Hepatocyte (in vitro differentiated cells): ENCODE measurements at places on chromosomes 16 and 17.

- peak; percentile 49 for DNase-seq
Measured at GRCh38 chr17:82603981-82604448, 44.2 kb downstream of the WDR45B start.

DNA sequence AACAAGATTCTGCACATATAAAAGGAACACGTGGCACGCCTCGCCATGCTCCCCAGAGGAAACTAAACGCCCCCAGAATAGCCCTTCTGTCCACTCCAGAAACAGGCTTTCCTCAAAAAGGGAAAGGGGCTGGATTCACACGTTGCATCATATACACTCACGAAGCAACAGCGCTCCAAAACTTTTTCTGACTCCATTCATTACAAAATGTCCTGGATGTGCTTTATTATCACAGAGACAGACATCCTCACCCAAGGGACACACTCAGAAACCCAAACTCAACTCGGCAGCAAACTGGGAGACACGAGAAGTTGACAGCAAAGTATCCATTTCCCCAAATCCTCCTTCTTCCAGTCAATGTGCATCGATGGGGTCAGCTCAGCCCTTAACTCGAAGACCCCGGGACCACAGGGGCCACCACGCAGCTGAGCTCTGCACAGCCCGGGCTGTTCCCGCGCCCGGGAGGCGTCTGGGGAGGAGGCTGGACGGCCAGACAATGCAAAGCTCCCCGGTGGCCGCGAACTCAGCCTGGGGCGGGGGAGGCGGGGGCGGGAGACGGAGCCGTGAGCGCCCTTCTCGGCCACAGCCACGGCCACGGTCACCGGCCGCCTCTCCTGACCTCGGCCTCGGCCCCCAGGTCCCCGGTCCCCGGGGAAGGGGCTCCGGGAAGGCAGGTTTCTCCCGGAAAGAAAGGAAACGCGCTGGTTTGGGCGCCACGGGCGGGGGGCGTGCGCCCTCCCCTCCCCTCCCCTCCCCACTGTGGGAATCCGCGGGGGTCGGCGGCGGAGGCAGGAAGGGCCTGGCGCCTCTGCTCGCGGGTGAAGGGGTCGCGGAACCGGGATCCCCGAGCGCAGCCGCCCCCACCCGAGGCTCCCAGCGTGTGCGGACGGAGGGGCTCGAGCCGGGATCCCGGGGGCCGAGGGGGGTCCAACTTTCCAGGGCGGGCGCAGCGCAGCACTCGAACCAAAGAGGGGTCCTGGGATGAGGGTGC lies 1.2 kb downstream of the NXN start:
- DNase-seq, result no peak

- no peak for DNase-seq
Measured at GRCh38 chr17:48718761-48719641, 3.3 kb downstream of the PRAC1 start.

GRCh38 chr17:9238340-9239245 lies 217.3 kb downstream of the NTN1 start:
- no peak for DNase-seq

DNA sequence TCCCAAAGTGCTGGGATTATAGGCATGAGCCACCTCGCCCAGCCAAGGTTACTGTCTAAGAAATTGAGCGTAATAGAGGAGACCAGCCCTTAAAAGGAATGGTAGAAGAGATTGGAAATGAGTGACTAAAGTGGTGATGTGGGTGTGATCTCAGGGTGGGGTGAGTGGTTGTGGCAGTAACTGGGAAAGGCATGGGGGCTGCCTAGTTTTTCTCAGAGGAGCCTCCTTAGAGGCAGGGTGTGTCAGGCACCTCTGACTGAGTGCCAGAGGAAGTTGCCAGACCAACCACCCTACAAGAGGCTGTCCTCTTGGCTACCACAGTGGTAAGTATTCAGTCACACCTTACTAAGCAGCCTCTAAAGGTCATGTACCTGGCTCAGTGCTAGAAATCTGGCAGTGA lies 8.9 kb downstream of the DUS2 start:
- DNase-seq, result no peak

GRCh38 chr16:81401035-81401950 lies 43.3 kb upstream of the CMIP start:
- DNase-seq, result no peak

DNA sequence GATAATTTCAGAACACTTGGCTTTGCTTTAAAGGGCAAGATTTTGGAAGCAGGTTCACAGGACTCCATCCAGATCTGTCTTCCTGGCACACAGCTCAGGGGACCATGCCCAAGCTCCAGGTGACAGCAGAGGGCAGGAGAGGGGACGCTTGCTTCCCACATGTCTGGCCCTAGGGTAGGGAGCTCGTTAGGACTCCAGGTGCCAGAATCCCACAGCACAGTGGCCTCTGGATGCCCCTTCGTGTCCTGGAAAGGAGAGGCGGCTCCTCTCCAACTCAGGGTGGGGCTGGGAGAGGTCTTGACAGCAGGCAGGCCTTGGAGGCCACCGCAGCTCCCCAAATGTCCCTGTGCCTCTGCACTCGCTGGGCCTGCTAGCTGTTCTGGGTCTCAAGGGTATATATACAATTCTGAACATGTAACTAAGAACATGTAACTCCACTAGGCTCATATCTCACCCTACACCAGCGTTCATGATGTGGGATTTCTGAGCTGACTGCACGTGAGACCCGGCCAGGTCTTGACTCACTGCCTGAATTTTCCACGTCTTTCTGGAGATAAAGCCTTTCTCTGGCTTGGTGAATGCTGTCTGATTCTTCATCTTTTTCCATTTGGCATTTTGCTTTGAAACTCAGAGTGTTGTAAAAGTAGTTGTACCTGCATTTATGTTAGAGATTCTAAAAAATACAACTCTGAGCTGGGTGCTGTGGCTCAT lies 52.8 kb downstream of the MARCHF10 start:
- DNase-seq, result peak; percentile 22

- no peak for DNase-seq
Measured at GRCh38 chr17:63635787-63636186, 13.6 kb downstream of the MAP3K3 start.

GRCh38 chr17:64783031-64783461 lies 120.9 kb upstream of the SMURF2 start:
- no peak for DNase-seq

GRCh38 chr16:13779676-13780075 lies 140.3 kb upstream of the ERCC4 start:
- DNase-seq, result no peak

GRCh38 chr16:10895053-10895946 lies 18.3 kb downstream of the CIITA start:
- peak; percentile 79 for DNase-seq

DNA sequence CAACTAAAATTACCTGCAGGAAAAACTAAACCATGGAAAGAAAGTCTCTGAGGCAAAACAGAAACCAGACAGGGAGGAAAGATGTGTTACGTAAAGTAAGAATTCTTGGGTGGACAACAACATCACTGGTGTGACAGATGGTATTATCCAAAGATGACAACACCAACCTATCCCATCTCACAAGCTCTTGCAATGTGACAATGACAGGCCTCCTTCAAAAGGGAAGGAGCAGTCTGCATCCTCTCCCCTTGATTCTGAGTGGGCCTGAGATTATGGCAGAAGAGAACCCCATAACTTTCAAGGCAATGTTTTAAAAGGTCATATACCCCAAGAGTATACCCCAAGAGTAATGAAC lies 17.6 kb upstream of the KDM8 start:
- no peak for DNase-seq

DNA sequence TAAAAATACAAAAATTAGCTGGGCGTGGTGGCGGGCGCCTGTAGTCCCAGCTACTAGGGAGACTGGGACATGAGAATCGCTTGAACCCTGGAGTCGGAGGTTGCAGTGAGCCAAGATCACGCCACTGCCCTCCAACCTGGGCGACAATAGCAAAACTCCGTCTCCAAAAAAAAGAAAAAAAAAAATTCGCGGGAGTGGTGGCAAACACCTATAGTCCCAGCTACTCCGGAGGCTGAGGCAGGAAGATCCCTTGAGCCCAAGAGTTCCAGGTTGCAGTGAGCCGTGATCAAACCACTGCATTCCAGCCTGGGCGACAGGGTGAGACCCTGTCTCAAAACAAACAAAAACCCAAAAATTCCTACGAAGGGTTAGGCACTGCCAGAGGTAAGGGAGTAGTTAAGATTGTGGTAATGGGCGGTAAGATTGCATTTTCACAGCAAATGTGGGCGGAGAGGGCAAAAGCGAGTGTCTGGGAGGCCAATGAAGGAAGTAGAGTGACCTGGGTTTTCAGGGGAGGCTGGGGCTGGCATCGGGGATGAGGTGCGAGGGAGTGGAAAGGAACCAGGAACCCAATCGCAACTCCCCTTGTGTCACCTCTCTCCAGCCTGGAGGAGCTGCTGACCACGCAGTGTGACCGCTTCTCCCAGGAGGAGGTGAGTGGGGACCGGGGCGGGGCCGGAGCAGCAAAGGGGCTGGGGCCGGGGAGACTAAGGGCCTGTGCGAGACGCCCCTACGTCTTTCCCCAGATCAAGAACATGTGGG lies 2.6 kb downstream of the MYL11 start:
- no peak for DNase-seq

DNA sequence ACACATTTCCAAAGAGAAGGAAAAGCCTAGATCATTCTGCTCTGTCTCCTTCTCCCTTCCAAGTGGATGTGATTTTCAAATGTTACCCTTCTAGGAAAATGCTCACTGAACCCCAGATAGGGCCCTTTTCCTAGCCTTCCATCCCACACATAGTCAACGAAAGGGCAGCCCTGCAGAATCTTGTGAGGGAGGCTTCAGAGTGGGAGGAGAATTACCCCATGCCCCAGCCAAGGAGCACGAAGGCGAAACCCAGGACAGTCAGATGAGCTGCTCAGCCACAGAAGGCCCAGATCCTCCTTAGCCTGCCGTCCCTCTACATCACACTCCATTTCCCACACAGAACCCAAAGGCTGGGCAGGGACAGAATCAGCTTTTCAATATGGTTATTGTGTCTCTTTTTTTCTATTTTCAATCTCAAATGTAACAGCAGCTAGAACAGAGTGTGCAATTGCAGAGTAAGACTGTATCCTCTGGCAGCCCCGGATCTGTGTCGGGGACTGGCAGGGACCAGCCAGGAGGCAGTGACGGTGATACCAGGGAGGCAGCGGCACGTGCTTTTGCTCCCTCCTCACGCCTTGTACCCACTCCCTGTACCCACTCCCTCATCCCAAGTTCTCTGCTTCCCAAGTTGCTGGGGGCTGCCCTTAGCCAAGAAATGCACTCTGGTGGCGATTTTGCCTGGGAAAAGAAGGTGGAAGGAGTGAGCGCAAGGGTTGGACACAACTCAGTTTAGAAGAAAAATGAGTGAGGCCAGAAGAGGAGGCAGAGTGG lies 3.7 kb upstream of the SDK2 start:
- DNase-seq, result no peak

DNA sequence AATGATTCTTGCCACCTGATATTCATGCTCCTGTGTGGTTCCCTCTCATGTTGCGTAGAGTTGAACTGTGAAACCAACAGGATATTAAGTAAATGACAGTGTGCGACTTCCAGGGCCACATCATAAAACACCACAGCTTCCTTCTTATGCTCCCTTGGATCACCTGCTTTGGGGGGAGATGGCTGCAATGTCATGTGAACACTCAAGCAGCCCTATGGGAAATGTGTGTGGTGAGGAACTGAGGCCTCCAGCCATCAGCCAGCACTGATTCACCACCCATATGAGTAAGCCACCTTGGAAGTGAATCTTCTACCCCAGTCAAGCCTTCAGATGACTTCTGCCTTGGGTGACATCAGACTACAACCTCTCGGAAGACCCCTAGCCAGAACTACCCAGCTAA lies 427.5 kb downstream of the UTP18 start:
- no peak for DNase-seq

DNA sequence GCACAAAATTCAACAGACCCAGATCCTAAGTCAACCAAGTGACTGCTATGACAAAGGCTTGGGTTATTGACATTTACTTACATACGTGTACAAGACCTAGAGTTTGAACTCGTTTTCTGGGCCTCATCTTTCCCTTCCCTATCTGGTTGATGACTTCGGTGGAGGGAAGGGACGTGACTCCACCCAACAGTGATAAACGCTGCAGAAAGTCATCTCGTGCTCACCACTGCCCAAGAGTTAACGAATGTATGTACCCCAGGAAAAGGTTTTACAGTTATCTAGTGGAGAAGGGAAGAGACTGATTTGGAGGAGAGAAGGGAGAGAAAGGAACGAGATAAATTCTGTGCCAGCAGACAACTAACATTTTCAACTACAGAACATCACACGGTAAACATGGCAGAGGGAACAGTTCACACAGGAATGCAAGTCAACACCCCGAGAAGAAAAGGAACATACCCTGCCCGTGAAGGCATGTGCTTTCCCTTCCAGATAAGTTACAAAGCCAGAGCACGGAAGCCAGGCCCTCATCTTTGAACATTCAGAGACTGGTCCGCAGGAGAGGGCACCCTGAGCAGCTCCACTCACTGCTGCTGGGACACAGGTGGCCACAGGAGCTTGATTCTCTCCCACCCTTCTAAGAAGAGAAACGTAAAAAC lies 13.9 kb upstream of the CYTH1 start:
- DNase-seq, result no peak

DNA sequence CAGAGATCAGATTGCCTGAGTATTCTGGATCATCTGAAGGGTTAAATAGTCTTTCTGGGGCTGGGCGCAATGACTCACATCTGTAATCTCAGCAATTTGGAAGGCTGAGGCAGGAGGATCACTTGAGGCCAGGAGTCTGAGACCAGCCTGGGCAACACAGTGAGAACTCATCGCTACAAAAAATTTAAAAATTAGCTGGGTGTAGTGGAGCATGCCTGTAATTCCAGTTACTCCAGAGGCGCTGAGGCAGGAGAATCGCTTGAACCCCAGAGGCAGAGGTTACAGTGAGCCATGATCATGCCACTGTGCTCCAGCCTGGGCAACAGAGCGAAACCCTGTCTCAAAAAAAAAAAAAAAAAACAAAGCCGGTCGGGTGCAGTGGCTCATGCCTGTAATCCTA lies 15.7 kb downstream of the MVP start:
- no peak for DNase-seq

DNA sequence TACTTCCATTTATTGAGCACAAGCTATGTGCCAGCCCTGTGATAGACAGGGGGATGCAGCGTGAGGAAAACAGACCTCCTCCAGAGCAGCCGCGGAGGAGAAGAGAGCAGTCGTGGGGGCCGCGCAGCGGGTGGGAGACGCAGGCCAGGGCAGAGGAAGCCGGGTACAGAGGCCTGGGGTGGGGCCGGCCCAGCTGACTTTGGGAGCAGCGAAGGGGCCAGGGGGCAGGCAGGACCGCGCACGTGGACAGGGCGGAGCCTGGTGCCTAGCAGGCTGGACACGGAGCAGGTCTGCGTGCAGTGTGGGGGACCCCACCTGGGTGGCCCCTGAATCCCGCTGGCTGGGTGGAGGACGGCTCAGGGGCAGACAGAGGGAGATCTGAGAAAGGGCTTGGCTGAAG lies 46.2 kb downstream of the ZFPM1 start:
- no peak for DNase-seq

GRCh38 chr17:43085474-43085873 lies 39.7 kb downstream of the BRCA1 start:
- peak; percentile 46 for DNase-seq
